ENCODE measurements at places on chromosomes 5 and 9. TPM values are rescaled to one million over a fixed set of nuclear protein-coding genes. Genes with fewer than 3 reads are reported as not detected.

GRCh38 chr9:79799691-79800335, 228.0 kb downstream of the TLE4 start:
- DNase-seq: no peak
- H3K27me3 ChIP-seq: peaks cover 13% of the 10 kb centered on the region
- no peaks in the 10 kb centered on the region for H3K4me1 ChIP-seq
- H3K36me3 ChIP-seq: no peaks in the 10 kb centered on the region
- H3K4me3 ChIP-seq: no peak overlapping the region
- H3K27ac ChIP-seq: no peak overlapping the region

- no peak overlapping the region for H3K4me3 ChIP-seq
- no peaks in the 10 kb centered on the region for H3K4me1 ChIP-seq
- no peaks in the 10 kb centered on the region for H3K27me3 ChIP-seq
Measured at GRCh38 chr5:165448753-165449152, 1943.3 kb downstream of the MAT2B start.

- H3K27ac ChIP-seq: no peak overlapping the region
- no peak overlapping the region for H3K4me3 ChIP-seq
- no peak for DNase-seq
Measured at GRCh38 chr5:170046241-170046640, 59.5 kb upstream of the FOXI1 start.

DNA sequence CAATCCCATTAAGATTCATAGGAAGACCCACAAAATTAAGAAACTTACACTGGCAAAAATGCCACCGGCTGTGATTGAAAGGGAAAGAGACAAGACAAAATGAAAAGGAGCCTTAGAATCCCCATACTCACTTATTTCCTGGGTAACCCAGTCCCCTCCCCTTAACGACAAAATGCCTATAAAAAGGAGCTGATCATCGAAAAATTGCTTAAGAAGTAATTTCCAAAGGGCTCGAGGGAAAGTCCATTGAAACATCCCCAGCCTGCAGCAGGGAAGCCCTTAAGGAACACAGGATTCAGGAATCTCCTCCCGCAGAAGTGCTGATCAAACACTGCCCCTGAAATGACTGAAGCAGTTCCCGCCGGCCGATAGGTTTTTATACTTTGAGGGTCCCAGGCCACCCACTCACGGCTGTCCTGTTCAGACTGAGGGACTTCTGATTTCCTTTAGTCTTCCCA, 677 bp upstream of the ZNF79 start:
- no peaks in the 10 kb centered on the region for H3K27me3 ChIP-seq
- peaks cover 11% of the 10 kb centered on the region for H3K4me1 ChIP-seq
- H3K36me3 ChIP-seq: no peaks in the 10 kb centered on the region
- peak overlapping the region; percentile 91 for H3K4me3 ChIP-seq
- peak overlapping the region; percentile 75 for H3K27ac ChIP-seq

The ADAMTS12 gene
- total RNA-seq: 10.1 TPM

The ACTBL2 gene
- total RNA-seq: 0.11 TPM

DNA sequence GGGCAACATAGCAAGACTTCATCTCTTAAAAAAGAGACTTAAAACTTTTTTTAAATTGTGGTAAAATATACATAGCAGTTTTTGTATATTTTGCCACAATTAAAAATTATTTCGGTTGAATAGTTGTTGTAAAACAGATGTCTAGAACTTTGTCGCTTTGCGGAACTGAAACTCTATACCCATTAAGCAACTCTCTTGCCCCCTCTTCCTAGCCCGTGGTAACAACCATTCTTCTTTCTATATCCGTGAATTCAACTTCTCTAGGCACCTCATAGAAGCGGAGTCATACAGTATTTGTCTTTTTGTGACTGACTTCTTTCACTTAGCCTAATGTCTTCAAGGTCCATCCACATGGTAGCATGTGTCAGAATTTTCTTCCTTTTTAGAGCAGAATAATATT, 43.3 kb downstream of the SPARC start:
- H3K4me3 ChIP-seq: no peak overlapping the region
- no peaks in the 10 kb centered on the region for H3K4me1 ChIP-seq
- no peak overlapping the region for H3K27ac ChIP-seq
- H3K36me3 ChIP-seq: no peaks in the 10 kb centered on the region

GRCh38 chr5:139064613-139065012, 133.6 kb downstream of the SIL1 start:
- peak; percentile 18 for DNase-seq
- H3K27ac ChIP-seq: no peak overlapping the region
- no peaks in the 10 kb centered on the region for H3K36me3 ChIP-seq

DNA sequence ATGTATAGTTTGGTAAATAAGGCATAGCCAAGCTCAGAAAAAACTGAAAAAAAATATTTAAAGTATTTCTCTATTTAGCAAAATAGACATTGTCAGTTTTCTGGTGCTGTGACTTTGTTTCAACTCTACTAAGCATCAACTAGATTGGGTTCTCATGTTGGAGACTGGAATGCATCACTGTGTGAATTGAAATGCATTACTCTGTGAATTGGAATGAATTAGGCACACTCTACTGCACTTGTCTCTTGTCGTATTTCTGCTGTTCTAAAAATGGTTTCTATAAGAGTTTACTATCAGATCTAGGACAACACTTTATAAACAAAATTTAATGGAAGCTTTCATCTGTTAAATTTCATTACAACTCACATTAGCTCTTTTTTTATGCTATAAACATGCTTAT, 1772.2 kb downstream of the MAT2B start:
- no peak for DNase-seq
- H3K4me1 ChIP-seq: no peaks in the 10 kb centered on the region
- H3K27ac ChIP-seq: no peak overlapping the region
- H3K36me3 ChIP-seq: no peaks in the 10 kb centered on the region
- no peaks in the 10 kb centered on the region for H3K27me3 ChIP-seq

DNA sequence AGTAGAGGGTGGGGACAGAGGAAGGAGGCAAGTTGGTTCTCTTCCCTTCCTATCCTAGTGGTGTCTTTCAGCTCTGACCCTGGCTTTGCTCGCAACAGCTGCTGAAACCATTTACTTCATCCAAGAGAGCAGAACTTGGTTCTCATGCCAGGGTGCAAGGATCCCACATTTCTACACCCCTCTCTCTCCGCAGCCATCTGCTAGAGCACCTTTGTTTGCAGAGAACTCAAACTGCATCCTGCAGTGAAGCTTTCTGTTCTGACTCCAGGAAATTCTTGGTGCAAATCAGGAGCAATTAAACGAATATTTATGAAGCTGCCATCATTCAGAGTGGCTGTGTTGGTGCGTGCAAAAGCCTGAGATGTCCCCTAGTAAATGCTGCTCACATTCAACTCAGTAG, 31.9 kb downstream of the NEUROG1 start:
- peaks cover 3% of the 10 kb centered on the region for H3K4me1 ChIP-seq
- H3K27ac ChIP-seq: no peak overlapping the region
- H3K36me3 ChIP-seq: no peaks in the 10 kb centered on the region
- DNase-seq: no peak

DNA sequence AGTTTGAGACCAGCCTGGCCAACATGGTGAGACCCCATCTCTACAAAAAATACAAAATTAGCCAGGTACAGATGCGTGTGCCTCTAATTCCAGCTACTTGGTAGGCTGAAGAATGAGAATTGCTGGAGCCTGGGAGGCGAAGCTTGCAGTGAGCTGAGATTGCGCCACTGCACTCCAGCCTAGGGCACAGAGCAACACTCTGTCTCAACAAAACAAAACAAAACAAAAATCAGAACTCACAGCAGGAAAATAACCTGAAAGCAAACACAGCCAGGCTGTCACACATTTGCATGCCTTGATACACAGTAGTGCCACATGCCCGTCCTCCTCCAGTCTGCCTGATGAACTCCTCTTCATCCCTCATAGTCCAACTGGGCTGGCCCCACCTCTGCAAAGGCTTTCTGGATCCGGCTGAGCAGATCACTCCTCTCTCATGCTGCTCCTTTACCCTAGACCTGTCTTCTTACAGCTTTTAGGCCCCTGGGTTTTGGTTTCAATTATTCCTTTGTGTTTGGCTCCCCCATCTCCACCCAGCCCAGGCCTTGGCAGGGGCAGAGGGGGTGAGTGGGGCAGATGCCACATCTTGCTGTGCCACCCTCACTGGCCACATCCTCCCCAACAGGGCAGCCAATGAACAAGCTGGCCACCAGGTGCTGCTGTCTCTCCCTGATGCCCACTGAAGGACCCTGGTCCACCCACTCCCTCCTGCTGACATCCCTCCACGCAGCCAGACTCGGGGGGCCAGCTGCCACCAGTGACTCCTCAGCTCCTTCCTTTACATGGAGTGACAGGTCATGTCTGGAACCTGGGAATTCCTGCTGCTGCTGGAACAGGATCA, 62.0 kb upstream of the GGTA1 start:
- H3K4me3 ChIP-seq: no peak overlapping the region
- H3K4me1 ChIP-seq: peaks cover 23% of the 10 kb centered on the region
- no peak for DNase-seq
- H3K36me3 ChIP-seq: no peaks in the 10 kb centered on the region
- no peaks in the 10 kb centered on the region for H3K27me3 ChIP-seq
- H3K27ac ChIP-seq: no peak overlapping the region

DNA sequence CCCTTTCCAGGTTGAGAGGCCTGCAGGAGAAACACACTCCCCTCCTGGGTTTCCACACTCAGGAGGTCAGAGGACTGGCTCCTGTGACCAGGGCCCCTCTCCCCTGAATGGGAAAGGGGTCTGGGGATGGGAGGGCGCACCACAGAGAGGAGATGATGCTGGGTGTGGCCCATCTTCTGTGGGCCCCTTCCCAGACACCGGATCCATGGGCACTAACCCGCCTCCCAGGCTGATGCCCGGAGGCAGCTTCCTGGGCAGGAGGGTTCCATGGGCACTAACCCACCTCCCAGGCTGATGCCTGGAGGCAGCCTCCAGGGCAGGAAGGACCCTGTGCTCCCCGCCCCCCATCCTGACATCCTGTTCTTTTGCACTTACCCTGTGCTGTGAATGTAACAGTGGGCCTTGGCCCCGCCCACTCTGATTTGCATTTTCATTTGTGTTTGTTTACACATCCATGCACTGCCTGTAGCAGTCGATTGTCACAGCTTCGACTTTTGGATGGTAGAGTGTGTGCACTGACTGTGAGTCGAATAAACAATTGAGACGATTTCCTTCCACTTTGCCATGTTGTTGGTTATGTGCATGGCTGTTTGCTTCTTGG, 9.3 kb upstream of the DOLPP1 start:
- H3K4me1 ChIP-seq: no peaks in the 10 kb centered on the region
- no peak overlapping the region for H3K27ac ChIP-seq
- DNase-seq: no peak
- H3K27me3 ChIP-seq: no peaks in the 10 kb centered on the region

The FABP6 gene
- total RNA-seq: not detected

The LPCAT1 gene
- total RNA-seq: 31.6 TPM

DNA sequence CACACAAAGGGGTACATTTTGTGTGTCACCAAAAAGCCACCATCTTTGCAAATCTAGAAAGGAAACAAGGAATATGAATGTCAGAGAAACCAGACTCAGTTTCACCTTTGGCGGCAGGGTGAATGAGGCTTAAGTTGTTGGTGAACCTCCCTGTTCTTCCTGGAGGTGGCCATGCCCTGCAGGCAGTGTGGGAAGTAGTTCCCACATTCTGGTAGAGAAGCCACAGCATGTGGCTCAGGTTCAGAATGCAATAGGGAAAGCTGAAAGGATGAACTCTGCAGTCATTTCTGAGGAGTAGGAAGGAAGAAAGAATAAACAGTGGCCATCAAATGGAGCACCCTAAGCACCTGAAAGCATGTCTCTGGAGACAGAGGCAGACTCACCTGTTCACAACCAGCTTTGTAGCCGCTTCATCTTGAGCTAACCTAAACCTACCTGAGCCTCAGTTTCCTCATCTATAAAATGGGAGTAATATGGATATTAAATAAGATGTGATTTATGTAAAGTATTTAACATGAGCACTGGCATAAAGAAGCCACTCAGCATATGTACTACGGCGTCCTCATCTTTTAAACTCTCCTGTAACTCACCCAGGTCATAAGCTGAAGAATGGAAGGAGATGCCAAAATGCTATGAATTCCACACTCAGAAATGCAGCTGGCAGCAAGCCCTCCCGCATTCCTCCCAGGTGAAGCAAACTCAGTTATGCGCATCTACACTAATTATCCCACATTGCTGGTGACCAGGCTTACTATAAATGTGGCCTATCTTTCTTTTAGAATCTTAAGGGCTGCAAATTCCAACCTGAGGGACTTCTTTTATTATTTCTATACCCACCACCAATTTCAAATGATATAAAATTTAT, 86.0 kb downstream of the ZNF608 start:
- DNase-seq: no peak
- H3K27ac ChIP-seq: peak overlapping the region; percentile 53
- H3K4me1 ChIP-seq: peaks cover 65% of the 10 kb centered on the region
- H3K36me3 ChIP-seq: no peaks in the 10 kb centered on the region
- no peak overlapping the region for H3K4me3 ChIP-seq

The CTXN3 gene
- total RNA-seq: not detected

DNA sequence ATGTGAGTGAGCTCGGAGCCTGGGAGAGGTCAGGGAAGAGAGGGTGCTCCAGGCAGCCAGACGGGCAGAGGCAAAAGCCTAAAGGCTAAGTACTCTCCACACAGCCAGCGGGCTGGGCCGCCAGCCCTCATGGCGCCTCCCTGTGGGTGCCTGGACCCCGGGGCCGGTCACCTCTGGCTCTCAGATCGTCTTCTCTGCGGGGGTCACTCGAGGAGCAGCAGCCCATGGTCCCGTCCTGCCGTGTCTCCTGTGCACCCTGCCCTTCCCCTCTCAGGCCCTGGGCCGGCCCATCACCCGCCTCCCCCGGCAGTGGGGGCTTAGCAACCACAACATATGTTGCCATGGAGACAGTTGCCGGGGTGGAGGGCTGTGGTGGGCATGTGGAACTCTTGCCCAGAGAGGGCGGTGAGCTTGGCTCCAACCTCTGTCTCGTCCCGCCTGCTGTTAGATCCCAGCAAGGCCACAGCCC, 4.2 kb downstream of the AK1 start:
- no peak overlapping the region for H3K27ac ChIP-seq
- no peak for DNase-seq
- peaks cover 34% of the 10 kb centered on the region for H3K4me1 ChIP-seq
- no peaks in the 10 kb centered on the region for H3K27me3 ChIP-seq
- H3K4me3 ChIP-seq: no peak overlapping the region

- H3K36me3 ChIP-seq: no peaks in the 10 kb centered on the region
- no peak overlapping the region for H3K4me3 ChIP-seq
- no peaks in the 10 kb centered on the region for H3K4me1 ChIP-seq
- H3K27ac ChIP-seq: no peak overlapping the region
- no peaks in the 10 kb centered on the region for H3K27me3 ChIP-seq
Measured at GRCh38 chr5:169390265-169390664, 89.3 kb upstream of the SLIT3 start.

GRCh38 chr5:168348084-168348414, 56.6 kb downstream of the WWC1 start:
- H3K36me3 ChIP-seq: no peaks in the 10 kb centered on the region
- no peak overlapping the region for H3K27ac ChIP-seq
- no peaks in the 10 kb centered on the region for H3K27me3 ChIP-seq

GRCh38 chr9:116137581-116137980, 16.0 kb upstream of the PAPPA start:
- H3K36me3 ChIP-seq: no peaks in the 10 kb centered on the region
- DNase-seq: peak; percentile 50
- no peak overlapping the region for H3K4me3 ChIP-seq
- H3K27ac ChIP-seq: no peak overlapping the region
- no peaks in the 10 kb centered on the region for H3K27me3 ChIP-seq
- no peaks in the 10 kb centered on the region for H3K4me1 ChIP-seq

GRCh38 chr5:177601126-177601525, 1.2 kb downstream of the B4GALT7 start:
- H3K4me1 ChIP-seq: peaks cover 8% of the 10 kb centered on the region
- peaks cover 3% of the 10 kb centered on the region for H3K36me3 ChIP-seq
- peak overlapping the region; percentile 73 for H3K27ac ChIP-seq
- no peaks in the 10 kb centered on the region for H3K27me3 ChIP-seq
- H3K4me3 ChIP-seq: peak overlapping the region; percentile 85
- DNase-seq: no peak

The ECM2 gene
- total RNA-seq: 5.4 TPM

The FSTL4 gene
- total RNA-seq: not detected

Measured in GM23248 (cell line).